Central memory CD8-positive, alpha-beta T cell (primary cell): ENCODE measurements at places on chromosomes 4 and X.

DNA sequence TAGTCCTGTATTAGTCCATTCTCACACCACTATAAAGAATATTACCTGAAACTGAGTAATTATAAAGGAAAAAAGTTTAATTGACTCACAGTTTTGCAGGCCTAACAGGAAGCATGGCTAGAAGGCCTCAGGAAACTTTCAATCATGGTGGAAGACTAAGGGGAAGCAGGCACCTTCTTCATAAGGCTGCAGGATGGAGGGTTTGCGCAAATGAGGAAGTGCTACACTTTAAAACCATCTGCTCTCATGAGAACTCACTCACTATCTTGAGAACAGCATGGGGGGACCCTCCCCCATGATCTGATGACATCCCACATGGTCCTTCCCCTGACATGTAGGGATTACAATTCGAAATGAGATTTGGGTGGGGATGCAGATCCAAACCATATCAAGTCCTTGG lies 12.1 kb upstream of the MAGEA11 start:
- no peaks in the 10 kb centered on the region for H3K4me1 ChIP-seq
- H3K4me3 ChIP-seq: no peak overlapping the region
- H3K27me3 ChIP-seq: peaks cover 37% of the 10 kb centered on the region
- no peak overlapping the region for H3K27ac ChIP-seq
- no peaks in the 10 kb centered on the region for H3K36me3 ChIP-seq

- H3K4me3 ChIP-seq: no peak overlapping the region
- H3K4me1 ChIP-seq: no peaks in the 10 kb centered on the region
- peaks cover 42% of the 10 kb centered on the region for H3K27me3 ChIP-seq
- no peaks in the 10 kb centered on the region for H3K36me3 ChIP-seq
Measured at GRCh38 chr4:53490965-53491622, 100.2 kb downstream of the LNX1 start.

DNA sequence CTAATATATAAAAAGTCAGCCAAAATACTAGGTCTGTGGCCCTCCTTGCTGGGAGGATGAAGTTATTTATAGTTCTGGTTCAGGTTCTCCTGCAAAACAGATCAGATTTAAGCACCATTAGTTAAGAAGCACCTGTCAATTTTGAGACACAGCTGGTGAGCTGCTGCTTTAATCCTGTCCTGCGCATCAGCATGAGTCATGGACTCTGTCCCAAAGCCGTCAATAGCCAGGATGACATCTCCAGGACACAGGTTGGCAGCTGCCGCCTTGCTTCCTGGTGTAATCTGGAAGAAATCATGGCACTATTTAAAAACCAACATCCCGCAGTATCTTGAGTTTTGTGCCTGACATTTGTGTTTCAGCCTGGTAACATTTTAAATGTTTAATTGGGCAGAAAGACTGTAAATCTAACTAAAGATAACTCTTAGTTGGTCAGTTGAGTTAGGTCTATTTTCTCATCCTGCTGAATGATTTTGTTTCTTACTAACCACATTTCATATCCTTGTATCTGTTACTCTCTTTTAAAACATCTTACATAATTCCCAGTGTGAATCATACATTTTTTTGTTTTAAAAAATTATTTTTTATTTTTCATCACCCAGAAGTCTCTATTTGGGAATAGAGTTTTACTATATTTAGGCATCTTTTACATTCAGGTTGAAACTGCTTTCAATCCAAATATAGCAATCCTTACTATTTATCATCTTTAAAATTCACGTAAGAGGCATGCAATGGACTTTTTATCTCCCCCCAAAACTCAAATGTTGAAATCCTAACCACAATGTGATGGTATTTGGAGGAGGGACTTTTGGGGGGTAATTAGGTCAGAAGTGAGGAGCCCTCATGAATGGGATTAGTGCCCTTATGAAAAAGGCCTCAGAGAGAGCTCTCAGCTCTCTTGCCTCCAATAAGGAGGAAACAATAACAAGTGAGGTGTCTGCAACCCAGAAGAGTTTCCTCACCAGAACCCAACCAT lies 10.1 kb downstream of the PDLIM3 start:
- H3K4me3 ChIP-seq: no peak overlapping the region
- H3K36me3 ChIP-seq: peaks cover 2% of the 10 kb centered on the region
- no peak for DNase-seq
- peaks cover 71% of the 10 kb centered on the region for H3K27me3 ChIP-seq
- H3K27ac ChIP-seq: no peak overlapping the region

DNA sequence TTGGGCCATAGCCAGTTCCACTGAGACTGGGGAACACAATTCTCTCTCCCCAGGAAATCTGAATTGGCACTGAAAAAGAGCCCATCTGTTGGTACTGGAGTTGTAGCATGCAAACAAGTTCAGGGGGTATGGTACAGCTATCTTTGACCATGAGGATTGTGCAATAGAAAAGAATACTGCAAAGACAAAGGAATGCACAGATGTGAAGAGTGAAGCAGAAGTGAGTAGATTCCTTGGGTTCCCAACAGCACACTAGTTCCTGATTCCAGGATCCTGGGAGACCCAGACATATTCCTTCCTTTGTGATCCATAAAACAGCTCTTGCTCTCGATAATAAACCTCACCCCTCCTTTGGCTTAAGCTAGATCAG lies 43.3 kb upstream of the CTAG2 start:
- H3K4me1 ChIP-seq: peaks cover 11% of the 10 kb centered on the region
- H3K27ac ChIP-seq: no peak overlapping the region
- no peak overlapping the region for H3K4me3 ChIP-seq
- H3K36me3 ChIP-seq: peaks cover 44% of the 10 kb centered on the region
- no peak for DNase-seq
- H3K27me3 ChIP-seq: no peaks in the 10 kb centered on the region

DNA sequence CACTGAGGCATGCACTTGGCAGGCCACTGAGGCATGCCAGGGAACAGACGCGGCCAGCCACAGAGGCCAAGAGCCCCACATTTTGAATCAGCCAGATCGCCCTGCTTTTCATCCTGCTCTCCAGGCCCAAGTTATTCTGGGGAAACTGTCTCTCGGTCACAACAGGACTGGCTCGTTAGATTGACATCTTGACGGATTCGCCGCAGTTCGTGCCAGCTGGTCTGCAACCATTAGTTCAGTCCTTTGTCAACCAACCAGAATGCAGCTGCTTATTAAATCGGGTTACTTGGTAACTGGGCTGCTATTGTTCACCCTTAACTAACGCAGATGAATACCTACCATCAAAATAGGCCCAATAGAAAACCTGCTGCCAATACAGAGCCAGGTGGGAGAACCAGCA lies 16.7 kb downstream of the CLDN34 start:
- no peak overlapping the region for H3K27ac ChIP-seq
- H3K4me3 ChIP-seq: no peak overlapping the region
- H3K27me3 ChIP-seq: peaks cover 10% of the 10 kb centered on the region
- no peaks in the 10 kb centered on the region for H3K36me3 ChIP-seq
- DNase-seq: no peak
- H3K4me1 ChIP-seq: no peaks in the 10 kb centered on the region

DNA sequence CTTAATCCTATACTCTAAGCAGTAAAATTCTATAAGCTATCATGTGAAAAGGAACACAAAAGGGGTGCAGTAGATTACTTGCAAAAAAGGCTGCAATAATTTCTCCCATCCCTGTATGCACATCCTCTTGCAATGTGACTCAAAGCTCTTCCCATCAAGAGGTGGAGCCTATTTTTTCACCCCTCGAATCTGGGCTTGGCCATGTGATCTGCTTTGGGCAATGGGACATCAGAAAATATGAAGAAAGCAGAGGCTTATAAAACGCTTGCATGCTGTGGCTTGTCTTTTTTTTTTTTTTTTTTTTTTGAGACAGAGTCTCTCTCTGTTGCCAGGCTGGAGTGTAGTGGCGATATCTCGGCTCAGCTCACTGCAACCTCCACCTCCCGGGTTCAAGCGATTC lies 33.0 kb downstream of the GEMIN8 start:
- H3K27me3 ChIP-seq: no peaks in the 10 kb centered on the region
- H3K27ac ChIP-seq: no peak overlapping the region
- no peaks in the 10 kb centered on the region for H3K4me1 ChIP-seq
- H3K4me3 ChIP-seq: no peak overlapping the region

DNA sequence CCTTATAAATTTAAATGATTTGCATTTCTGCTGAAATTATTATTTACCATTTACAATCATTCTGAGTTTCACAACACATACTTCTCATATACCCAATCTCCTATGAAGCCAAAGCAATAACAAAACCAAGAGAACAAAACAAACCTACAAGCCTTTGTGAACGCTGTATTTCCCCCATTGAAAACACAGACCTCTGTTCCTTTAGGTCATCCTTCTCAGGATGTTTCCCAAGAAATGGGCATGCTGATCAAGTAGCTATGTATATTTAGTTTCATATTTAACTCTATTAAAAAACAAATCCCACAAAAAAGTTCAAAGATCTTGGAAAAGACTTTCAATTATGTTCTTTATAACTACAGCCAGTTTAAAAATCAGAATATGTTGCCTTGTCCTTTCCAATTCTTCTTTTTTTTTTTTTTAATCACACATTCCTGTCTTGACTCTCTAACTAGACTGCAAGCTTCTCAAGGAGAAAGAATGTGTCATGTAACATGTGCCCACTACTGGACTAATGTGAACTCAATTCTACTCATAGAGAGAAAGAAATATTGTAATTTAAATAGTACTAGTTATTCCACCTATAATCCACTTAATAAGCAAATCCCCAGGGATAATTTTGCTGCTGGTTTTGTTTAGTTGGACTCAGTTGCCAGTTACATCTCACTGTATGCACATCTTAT lies 84.3 kb upstream of the PRSS48 start:
- peaks cover 53% of the 10 kb centered on the region for H3K27me3 ChIP-seq
- no peaks in the 10 kb centered on the region for H3K36me3 ChIP-seq
- DNase-seq: no peak
- no peak overlapping the region for H3K4me3 ChIP-seq

DNA sequence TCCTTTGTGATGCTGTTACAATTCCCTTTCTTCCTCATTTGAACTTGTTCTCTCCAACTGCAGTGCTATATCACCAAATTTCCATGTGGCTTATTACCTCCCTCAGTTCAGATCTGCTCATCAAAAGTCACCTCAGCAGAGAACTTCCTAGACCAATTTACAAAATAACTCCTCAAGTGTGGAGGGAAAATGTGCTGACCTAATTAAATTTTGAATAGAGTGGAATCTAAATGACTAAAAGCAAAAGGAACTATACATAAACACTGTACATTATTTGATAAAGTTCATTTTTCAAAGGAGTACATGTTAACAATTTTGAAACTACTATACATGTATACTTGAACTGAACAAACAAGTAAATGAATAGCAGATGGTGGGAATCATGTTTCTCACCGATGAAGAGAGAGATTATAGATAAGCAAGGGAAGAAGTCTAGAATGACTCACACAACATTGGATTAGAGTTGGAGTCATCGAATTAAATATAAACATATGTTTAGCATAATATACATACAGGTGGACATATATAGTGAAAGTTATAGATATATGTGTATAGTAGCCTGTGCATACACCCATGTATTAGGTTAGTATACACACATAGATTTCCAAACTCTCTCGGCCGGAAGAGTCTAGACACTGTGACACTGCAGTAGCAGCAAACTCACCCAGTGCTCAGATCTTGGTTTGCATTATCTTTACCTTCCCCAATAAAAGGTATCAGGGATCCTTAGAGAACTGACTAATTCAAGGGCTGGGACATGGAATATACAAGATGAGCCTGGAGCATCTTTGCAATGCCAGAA lies 318.7 kb downstream of the PCDH18 start:
- H3K36me3 ChIP-seq: no peaks in the 10 kb centered on the region
- H3K27me3 ChIP-seq: no peaks in the 10 kb centered on the region
- no peak overlapping the region for H3K4me3 ChIP-seq
- H3K4me1 ChIP-seq: no peaks in the 10 kb centered on the region

DNA sequence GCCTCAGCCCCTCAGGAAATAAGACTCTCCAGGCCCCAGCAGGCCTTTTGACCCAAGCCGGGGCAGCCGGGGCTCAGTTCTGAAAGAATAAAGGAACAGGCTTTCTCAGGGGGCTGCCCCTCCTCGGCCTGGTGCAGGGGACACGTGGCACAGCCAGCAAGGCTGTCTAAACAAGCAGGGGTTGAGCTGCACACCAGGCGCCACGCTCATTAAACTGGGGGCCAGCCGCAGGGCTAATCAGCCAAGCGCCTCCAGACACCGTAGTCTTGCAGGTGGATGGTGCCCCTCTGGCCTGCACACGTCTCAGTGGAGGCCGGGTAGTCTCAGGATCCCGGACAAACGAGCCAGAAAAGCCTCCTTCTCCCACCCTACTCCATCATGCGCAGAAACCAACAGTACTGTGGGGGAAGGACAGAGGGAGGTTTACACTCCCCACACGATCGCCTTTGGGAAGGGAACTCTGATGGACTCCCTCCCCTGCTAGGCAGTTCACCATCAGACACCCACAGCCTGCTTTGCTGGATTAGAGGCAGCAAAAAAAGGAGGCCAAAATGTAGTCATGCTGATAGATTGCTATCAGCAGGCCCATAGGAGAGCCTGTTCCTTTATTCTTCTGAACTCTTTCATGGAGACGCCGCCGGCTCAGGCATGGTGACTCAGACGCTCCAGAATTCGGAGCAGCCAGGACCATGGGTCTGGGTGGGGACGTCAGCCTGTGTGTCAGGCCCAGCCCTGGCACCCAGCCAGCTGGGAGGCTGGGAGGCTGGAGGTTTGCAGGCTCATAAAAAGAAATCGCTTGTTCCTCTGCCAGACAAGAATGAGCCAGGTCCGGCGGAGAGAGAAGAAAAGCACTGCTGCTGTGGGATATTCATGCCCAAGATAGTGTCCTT lies 342.4 kb downstream of the BCOR start:
- no peak for DNase-seq
- no peaks in the 10 kb centered on the region for H3K4me1 ChIP-seq
- no peaks in the 10 kb centered on the region for H3K36me3 ChIP-seq
- no peak overlapping the region for H3K27ac ChIP-seq
- no peak overlapping the region for H3K4me3 ChIP-seq
- H3K27me3 ChIP-seq: no peaks in the 10 kb centered on the region

- H3K36me3 ChIP-seq: no peaks in the 10 kb centered on the region
- no peaks in the 10 kb centered on the region for H3K27me3 ChIP-seq
- H3K4me1 ChIP-seq: no peaks in the 10 kb centered on the region
- no peak overlapping the region for H3K27ac ChIP-seq
Measured at GRCh38 chr4:14196131-14196530, 568.6 kb upstream of the BOD1L1 start.

DNA sequence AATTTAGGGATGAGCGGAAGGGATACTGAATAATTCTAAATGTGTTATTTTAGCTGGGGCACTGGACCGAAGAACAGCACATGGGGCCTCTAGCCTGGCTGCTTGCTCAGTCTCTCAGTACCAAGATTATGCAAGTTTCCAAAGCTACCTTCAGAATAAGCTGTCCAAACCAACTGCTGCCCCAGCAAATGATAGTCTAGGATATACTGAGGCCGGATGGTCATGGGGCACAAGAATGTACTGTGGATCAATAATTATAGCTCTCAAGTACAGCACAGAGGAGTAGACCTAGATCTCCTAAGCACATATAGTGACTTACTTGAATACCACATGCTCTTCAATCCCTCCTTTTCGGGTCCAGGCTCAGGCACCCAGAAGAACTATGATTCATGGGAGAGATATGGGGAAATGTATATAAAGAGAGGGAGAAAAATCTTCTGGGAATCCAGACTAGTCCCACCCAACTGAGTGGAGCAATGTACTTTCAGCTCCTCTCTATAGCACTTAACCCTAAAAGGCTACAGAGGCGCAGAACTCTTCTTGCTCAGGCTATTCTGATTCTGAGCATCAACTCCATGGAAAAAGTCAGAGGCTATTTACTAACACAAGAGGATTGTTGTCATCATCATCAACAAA lies 160.3 kb upstream of the GPC4 start:
- no peak for DNase-seq
- no peaks in the 10 kb centered on the region for H3K27me3 ChIP-seq
- no peak overlapping the region for H3K27ac ChIP-seq
- H3K36me3 ChIP-seq: no peaks in the 10 kb centered on the region
- H3K4me1 ChIP-seq: no peaks in the 10 kb centered on the region
- no peak overlapping the region for H3K4me3 ChIP-seq

- DNase-seq: no peak
- H3K36me3 ChIP-seq: peaks cover 17% of the 10 kb centered on the region
- no peaks in the 10 kb centered on the region for H3K27me3 ChIP-seq
- no peaks in the 10 kb centered on the region for H3K4me1 ChIP-seq
- no peak overlapping the region for H3K4me3 ChIP-seq
Measured at GRCh38 chrX:19949340-19949739, 41.5 kb downstream of the BCLAF3 start.
